Occipital lobe (tissue), 3 donors: ENCODE measurements at places on chromosomes 1 and 21. TPM values are rescaled to one million over a fixed set of nuclear protein-coding genes. Genes with fewer than 3 reads are reported as not detected.
A peak's percentile ranks its signal among the peaks of the same experiment; 100 is the strongest.

TMEM51 gene
- total RNA-seq = 1.4 TPM

TRAF5 gene
- 13.9 TPM for total RNA-seq

ARHGAP29 gene
- 15.4 TPM for total RNA-seq

TTC24 gene
- total RNA-seq = not detected

CYP4B1 gene
- total RNA-seq = not detected

DNAJC28 gene
- total RNA-seq = 6.4 TPM

FAM163A gene
- under 0.01 TPM for total RNA-seq

BECN2 gene
- not detected for total RNA-seq

FCGR1A gene
- total RNA-seq = 9.8 TPM

- no peak for DNase-seq
These were observed 67.9 kb upstream of the MACF1 start for GRCh38 chr1:39136638-39137037.

- DNase-seq = peak; percentile 17
These were observed 940 bp downstream of the SRRM1 start for GRCh38 chr1:24644100-24644384.

DNA sequence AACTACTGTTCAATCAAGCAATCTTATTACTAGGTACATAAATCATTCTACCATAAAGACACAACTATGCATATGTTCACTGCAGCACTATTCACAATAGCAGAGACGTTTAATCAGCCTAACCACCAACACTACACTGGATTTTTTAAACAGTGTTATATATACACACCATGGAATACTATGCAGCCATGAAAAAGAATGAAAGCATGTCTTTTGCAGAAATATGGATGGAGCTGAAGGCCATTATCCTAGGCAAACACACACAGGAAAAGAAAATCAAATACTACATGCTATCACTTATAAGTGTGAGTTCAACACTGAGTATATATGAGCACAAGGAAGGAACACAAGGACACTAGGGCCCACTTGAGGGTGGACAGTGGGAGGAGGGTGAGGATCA is 159.2 kb downstream of the DPYD start:
- DNase-seq = no peak

DNA sequence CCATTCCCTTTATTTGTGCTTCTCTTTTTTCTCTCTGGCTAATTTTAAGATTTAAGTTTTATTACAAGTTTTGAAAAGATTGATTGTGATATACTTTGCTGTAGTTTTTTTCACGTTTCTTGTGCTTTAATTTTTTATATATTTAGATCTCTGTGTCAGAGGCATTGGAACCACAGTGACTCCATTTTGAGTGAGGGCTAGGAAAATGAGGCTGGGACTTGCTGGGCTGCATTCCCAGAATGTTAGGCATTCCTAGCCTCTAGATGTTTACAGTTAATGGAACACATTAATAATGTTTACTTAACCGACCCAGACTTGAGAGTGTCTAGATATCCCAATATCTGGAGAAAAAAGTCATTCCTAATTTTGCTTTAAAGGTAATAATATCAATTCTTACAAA is 939.4 kb downstream of the BRINP3 start:
- no peak for DNase-seq

DNA sequence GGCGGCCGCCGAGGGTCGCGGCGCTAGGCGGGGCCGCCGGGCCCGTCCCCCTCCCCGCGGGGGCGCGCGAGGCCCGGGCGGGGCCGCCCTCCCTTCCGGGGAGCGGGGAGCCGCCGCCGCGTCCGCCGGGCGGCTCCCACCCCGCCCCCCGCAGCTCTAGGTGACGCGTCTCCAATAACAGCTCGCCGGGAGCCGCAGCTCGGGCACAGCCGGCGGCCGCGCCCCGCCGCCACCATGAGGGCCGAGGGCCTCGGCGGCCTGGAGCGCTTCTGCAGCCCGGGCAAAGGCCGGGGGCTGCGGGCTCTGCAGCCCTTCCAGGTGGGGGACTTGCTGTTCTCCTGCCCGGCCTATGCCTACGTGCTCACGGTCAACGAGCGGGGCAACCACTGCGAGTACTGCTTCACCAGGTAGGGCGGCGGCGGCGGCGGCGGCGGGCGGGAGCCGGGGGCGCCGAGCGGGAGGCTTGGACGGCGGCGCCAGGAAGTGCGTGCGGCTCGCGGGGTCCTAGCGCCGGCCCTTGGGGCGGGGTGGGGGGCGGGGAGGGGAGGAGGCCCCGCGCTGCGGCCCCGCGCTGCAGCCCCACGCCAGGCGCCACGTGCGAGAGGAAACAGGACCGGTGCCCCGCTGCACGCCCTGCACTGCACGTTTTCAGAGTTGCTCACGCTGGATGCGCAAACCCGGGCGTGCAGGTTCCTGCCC is at the start of gene SMYD2:
SMYD2 (plus strand) TSS at position 139 of the 699 bp plus-strand sequence; CDS start at position 235, 96 bp downstream.
- DNase-seq = peak; percentile 64

DNA sequence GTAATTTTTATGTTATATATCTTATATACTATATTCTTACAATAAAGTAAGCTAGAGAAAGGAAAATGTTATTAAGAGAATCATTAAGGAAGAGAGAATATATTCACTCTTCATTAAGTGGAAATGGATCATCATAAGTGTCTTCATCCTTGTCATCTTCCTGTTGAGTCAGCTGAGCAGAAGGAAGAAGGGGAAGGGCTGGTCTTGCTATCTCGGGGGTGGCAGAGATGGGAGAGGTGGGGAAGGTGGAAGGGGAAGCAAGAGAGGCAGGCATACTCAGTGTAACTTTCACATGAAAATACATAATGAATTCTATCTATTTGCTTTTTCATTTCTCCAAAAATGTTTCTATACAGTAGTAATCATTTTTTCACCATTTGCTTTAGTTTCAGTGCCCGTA is 5.1 kb downstream of the DNASE2B start:
- no peak for DNase-seq

DNA sequence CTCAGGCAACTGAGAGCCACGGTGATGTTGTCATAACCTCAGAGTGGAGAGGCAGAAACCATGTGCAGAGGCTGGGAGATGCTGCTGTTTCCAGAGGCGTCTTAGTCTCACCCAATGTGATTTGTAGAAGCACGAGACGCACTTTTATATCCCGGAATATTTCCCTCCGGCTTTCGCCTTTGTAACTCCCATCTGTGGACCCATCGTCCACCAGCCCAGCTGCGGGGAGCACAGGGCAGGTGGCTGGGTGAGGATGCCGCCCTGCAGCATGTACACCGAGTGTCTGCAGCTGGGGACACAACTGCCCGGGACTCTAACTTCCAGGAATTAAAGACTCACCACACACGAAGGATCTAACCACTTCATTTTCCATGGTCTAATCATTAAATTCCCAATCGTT is 43.5 kb downstream of the UBASH3A start:
- DNase-seq = no peak

DNA sequence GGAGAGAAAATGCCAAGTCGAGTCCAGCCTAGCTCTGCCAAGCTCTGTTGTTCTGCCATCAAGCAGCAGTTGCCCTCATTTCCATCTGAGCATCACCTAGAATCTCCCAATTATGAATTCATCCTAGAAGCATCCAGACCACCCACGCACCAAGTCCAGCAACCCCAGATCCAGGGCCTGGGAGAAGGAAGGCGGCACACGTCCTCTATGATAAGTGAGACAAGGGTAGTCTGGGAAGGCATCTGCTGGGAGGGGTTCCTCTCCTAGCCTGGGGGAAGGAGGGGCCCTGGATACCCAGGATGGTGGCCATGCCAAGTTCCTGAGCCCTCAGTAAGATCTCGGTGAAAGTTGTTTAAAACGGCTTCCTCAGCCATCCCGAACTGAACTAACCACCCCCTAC is 70.7 kb downstream of the VWA5B1 start:
- DNase-seq = no peak

DNA sequence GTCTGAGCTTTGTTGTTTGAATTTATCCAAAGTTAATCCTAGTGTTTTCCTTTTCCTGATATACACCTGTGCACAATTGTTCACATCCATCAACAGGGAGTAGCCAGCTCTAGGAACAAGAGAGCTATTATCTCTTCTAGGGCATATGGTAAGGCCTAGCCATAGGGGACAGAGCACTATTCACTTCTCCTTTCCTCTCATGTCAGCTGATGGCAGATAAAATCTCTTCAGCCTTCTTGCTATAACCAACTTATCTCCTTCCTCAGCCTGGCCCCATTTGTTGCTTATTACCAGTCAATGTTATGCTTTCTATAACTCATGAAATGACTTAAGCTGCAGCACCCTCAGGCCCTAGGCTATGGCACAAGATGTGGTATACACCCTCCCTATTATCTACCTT is 38.9 kb downstream of the PATJ start:
- DNase-seq = no peak

DNA sequence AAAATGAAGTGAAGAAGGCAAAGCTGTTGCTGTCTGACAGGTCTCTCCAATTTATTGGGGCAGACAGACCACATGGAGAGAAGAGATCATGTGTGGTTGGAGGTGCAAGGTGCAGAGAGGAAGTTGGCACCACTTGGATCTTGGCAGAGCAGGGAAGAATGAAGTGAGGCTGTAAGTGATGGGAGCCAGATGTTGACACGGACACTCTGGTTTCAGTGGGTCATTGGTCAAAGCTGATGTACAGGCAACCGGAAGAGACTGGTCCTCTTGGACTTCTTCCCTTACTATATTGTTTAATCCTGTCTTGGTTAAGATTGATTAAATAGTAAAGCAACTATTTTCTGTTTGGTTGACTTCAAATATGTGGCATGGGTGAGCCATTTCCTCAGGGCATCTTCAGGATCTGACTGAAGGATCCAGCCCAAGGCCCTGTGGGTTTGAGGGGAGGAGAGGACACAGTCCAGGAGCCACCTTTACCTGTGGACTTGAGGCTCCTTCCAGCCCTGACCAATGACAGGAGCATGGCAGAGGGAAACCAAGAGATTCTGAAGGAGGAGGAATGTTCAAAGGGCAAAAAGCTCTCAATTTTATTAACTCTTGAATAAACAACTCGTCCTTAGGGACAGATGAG is 49.4 kb downstream of the NENF start:
- no peak for DNase-seq

- DNase-seq = no peak
These were observed 21.4 kb downstream of the AHCYL1 start for GRCh38 chr1:110005971-110006370.
